ENCODE measurements at places on chromosomes 5 and 9. TPM values are rescaled to one million over a fixed set of nuclear protein-coding genes. Genes with fewer than 3 reads are reported as not detected.

GRCh38 chr5:59178071-59178470, 595.2 kb downstream of the RAB3C start:
- no peak for DNase-seq

- DNase-seq = no peak
These were observed 151.6 kb upstream of the MEF2C start for GRCh38 chr5:89034588-89034987.

PHF24 gene
- total RNA-seq = 0.13 TPM

- DNase-seq = no peak
These were observed 483.9 kb upstream of the BRINP1 start for GRCh38 chr9:119853126-119853525.

SOX30 gene
- 0.47 TPM for total RNA-seq

TMEM232 gene
- 3.0 TPM for total RNA-seq

DNA sequence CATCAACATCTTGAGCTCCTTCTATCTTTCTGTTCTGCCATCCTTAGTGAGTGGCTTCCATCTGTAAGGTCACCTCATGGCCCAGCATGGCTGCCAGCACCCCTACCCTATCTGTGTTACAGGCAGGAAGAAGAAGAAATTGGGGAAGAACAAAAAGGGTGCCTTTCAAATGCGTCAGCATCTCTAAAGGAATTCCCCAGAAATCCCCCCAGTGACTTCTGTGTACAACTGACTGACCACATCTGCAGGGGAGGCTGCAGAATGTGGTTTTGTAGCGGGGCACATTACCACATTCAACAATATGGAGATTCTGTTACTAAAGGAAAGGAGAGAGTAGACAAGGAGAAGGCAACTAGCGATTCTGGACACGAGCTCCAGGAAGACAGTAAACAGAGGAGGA, 40.1 kb downstream of the ALG2 start:
- peak; percentile 47 for DNase-seq

- no peak for DNase-seq
These were observed 217.6 kb upstream of the ANKRD55 start for GRCh38 chr5:56450766-56451165.

DNA sequence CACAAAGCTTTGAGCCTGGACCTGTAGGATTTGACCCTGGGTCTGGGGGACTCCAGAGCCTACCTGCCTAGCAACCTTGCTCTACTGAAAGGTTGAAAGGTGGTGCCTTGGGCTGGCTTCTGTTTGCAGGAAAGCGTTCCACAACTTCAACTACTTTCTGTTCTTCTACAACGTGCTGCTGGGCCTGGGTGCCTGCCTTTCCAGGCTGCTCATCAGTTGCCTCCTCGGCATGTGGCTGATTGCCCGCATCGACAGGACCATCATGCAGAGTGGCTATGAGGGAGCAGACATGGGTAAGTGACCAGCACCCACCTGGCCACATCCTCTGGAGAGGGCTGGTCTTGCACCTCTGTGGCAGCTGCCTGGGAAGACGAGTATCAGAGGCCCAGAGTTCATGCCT, 13.6 kb upstream of the CCDC180 start:
- no peak for DNase-seq

GRCh38 chr9:108104991-108105390, 615.4 kb upstream of the KLF4 start:
- DNase-seq = no peak

- no peak for DNase-seq
These were observed 17.8 kb downstream of the RGS3 start for GRCh38 chr9:113481176-113481787.

MPDZ gene
- not detected for total RNA-seq

GRCh38 chr5:132474881-132475496, 15.6 kb downstream of the IRF1 start:
- DNase-seq = peak; percentile 14

GRCh38 chr9:136611119-136611518, 51.6 kb upstream of the EGFL7 start:
- DNase-seq = no peak

- peak; percentile 68 for DNase-seq
These were observed 547 bp downstream of the NIPBL start for GRCh38 chr5:36876965-36877666.

ENTREP1 gene
- not detected for total RNA-seq

- no peak for DNase-seq
These were observed 6.7 kb downstream of the RNF44 start for GRCh38 chr5:176530393-176530982.

DNA sequence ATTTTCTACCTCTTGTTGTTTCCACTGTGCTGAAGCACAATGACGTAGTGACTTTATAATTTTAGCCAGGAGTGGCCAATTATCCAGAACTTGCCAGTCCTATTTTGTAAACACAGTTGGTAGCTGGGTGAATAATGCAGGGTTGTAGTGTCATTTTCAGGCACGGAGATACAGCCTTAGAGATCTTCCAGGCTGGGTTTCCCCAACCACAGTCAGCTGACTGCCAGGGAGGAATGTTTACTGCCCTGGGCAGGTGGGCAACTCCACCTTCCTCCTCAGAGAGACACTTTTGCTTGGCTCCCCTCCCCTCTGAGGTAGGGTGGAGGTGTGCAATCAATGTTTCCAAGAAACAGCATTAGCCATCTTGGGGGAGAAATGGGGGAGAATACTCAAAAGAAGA, 228.1 kb upstream of the NR4A3 start:
- DNase-seq = no peak

GRCh38 chr9:76808636-76809035, 44.4 kb downstream of the PCA3 start:
- DNase-seq = no peak

DNA sequence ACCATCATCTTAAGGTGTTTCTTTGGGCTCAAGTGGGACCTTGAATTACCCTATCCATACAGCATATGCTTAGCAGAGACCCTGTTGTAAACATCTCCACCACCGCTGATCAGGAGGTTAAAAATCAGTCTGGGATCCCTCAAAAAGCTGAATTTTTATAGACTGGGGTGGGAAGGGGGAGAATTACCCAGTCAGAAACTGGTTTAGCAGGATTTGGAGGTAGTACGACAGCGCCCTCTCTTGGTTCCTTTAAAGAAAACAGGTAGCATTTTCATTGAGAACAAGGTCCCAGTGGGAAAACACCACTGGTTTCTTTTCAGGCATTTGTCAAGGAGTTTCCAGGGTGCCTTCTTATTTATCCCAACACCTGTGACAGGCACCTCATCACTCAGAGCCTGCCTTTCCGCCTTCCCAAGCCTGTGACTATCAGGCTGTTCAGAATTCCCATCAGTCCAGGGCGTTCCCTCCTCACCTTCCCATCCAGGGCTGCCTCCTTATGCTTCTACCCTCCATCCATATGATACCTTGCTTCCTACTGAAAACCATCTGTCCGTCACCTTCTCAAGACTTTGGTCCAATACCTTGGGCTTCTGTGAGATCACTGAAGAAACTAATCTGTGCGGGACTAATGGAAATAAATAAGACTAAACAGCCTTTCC, 203.8 kb upstream of the RAI14 start:
- no peak for DNase-seq

DNA sequence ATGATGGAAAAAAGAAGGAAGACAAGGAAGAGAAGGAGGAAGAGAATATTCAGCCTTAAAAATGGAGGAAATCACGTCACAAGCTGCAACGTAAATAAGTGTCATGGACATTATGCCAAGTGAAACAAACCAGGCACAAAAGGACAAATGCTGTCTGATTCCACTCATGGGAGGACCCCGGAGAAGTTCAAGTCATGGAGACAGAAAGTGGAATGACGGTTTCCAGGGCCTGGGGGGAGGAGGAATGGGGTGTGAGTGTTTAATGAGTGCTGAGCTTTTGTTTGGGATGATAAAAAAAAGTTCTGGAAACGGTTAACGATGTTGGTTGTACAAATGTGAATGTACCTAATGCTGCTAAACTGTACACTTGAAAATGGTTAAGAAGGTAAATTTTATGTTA, 439.5 kb downstream of the GADD45G start:
- DNase-seq = no peak

DNA sequence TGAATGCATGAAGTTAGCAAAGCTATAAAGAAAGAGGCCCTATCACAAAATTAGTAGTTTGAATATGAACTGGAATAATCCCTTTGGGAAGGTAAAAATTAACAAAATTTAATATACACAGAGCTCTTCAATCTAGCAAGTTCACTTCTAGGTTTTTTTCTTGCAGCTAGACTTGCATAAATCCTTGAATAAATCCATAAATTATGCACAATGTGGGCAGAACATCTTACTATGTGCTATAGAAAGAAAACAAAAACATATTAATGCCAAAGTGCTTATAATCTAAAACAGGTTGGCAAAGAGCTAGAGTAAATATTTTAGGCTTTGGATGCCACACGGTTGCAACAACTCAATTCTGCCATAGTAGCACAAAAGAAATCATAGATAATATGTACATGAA, 138.5 kb upstream of the FREM1 start:
- no peak for DNase-seq

DOCK8 gene
- 207 TPM for total RNA-seq

DNA sequence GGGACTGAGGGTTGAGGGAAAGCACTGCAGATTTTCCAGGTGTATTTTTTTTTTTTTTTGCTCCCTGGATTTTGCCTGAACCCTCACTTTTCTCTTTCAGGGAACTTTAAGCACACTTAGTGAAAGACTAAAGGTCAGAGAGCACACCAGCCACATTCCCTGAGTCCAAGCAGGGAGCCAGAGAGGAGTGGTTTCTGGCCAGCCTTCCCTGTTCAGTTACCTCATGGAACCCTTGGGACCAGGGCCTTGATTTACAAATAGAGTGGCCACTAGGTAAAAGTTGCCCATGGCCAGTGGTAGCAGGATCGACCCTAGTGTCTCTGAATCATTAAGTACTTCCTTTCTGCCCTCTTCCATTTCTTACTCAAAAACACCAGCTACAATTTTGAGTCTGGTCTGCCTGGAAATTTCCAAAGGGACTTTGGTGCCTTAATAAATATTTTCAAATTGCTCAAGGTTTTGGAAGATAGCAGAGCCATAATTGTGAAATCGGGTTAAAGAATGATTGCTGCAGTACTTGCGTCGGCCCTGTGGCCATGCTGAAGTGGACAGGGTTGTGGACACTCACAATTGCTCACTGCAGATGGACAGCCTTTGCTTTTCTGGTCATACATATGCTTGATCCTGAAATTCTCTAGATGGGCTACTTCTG, 14.5 kb downstream of the PALM2AKAP2 start:
- DNase-seq = no peak

GRCh38 chr5:93807846-93808245, 66.4 kb upstream of the POU5F2 start:
- DNase-seq = no peak

TMC1 gene
- not detected for total RNA-seq

- DNase-seq = no peak
These were observed 81.2 kb upstream of the DNAH5 start for GRCh38 chr5:14025569-14026286.

PHF2 gene
- 18.2 TPM for total RNA-seq

HTR4 gene
- not detected for total RNA-seq

CDH10 gene
- not detected for total RNA-seq
